ENCODE measurements at places on chromosomes 1 and 21.

DNA sequence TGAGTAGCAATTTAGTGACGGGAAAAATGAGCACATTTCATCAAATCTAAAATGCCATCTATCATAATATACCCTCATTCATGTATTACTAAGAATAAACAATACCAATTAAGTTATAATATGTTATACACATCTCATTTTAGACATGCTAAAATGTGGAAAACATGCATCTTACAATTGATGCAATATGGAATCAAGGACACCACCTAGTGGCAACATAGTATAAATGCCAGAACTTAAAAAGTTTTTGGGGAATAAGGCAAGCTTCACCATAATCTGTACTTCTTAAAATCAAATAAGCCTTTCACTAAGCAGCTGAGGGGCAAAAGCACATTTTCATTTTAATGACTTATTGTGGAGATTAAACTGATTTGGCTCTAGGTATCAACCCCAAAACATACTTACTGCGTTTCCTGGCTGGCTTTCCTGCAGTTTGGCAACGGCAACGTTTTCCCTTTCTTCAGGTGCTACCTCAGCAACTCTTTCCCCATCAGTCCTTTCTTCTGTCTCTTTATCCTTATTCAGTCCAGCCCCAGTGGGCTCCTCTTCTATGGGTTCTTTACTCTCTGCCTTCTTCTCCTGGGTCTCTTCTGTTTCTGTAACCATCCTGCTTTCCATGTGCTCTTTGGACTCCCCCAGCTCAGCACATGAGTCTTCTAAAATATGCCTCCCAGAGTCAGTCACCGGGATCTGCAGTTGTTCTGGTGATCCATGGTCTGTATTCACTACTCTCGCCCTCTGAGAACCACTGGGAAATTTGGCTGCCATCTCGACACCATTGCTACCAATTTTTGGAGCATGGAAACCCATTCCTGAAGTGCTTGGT lies 11.4 kb downstream of the SDE2 start:
- peak; percentile 32 for DNase-seq

- peak; percentile 80 for DNase-seq
These were observed 34.5 kb downstream of the OR10R2 start for GRCh38 chr1:158506369-158506987.

GRCh38 chr1:198910816-198911215 lies 272.0 kb downstream of the PTPRC start:
- DNase-seq = no peak

DNA sequence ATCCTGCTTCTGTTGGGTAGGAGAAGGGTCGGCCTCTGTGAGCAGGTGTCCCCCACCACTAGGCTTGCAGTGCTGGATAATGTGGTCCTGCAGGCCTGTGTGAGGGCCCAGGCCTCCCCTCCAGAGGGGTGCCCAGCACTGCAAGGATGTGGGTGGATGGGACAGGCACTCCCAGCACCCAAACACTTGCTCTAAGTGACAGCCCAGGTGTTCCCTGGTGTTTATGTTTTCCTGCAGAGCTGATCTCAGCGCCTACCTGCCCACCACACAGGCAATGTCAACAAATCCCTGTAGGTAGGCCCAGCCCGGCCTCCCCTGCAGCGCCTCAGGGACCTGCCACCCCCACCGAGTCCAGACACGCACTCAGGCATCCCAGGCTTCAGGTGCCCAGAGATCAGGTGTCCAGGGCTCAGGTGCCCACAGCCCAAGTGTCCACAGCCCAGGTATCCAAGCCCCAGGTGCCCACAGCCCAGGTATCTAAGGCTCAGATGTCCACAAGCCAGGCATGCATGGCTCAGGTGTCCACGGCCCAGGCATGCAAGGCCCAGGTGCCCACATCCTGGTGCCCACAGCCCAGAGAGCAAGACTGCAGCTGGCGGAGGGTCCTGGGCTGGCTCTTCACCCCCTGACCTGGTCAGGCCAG lies 59.2 kb downstream of the WNT9A start:
- DNase-seq = no peak

DNA sequence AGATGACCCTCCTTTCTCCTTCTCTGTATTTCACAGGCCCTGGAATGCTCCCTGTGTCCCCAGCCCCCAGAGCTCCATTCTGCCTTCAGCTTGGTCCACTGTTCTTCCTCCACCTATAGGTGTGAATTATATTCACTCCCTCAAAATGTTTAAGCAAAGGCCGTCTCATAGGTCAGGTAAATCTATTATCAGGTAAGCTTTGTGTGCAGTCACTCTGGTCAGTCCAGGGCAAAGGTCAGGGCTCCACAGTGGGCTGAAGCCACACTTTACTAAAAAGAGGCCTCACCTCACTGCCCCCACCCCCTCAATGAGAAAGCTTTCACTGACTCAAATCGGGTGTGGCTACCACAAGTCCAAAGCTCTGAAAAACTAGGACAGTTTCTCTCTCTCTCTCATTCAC lies 65.9 kb downstream of the DNTTIP2 start:
- peak; percentile 34 for DNase-seq

DNA sequence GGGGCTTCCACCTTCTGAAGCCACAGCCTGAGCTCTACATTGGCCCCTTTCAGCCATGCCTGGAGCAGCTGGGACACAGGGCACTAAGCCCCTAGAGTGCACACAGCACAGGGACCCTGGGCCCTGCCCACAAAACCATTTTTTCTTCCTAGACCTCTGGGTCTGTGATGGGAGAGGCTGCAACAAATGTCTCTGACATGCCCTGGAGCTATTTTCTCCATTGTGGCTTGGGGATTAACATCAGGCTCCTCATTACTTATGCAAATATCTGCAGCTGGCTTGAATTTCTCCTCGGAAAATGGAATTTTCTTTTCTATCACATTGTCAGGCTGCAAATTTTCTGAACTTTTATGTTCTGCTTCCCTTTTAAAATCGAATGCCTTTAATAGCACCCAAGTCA lies 795.7 kb downstream of the LTN1 start:
- DNase-seq = no peak

GRCh38 chr21:14699433-14700407 lies 153.6 kb upstream of the SAMSN1 start:
- DNase-seq = no peak

DNA sequence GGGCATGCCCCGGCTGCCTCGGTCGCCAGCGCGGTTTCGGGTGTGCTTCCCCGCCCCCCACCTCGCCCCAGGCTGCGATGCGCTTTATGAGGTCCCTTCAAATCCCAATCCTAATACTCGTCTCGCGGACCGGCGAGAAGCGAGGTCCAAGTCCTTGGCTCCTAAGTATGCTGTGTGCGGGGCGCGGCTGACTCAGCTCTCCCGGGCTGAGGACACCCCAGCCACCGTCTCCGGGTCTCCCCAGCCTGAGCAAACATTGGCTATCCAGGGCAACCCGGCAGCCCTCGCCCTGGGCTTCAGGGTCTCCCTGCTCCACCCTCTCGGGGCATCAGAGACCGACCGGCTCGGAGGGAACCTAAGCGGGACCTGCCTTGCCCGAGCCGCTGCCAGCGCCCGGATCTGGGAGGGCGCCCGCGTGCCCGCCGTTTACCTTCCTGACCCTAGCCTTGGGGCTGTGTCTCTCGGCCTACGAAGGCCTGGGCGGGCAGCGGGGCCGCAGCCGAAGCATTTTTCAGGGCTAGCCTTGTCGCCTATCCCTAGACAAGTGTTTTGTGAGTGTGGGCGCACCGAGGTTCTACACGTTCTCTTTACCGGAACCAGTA lies 1.2 kb downstream of the ITPKB start:
- peak; percentile 72 for DNase-seq

GRCh38 chr1:44786138-44786840 lies 1.7 kb downstream of the BEST4 start:
- DNase-seq = peak; percentile 84

DNA sequence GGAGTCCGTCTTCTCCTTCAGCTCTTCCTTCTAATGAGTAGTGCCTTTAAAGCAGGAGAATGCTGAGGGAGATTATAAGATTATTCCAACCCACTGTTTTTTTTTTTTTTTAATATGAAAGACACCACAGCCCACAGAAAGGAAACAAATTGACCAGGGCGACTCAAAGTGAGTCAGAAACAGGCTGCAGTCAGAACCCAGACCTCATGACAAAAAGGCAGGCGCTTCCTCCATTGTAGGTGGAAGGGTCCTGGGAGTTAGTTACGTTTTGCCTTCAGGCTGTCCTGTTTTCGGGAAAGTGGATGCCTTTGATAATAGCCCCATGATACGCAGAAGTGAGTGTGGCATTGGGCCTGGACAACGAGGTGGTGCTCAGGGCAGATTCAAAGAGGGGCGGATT lies 21.0 kb downstream of the PLXNA2 start:
- no peak for DNase-seq

DNA sequence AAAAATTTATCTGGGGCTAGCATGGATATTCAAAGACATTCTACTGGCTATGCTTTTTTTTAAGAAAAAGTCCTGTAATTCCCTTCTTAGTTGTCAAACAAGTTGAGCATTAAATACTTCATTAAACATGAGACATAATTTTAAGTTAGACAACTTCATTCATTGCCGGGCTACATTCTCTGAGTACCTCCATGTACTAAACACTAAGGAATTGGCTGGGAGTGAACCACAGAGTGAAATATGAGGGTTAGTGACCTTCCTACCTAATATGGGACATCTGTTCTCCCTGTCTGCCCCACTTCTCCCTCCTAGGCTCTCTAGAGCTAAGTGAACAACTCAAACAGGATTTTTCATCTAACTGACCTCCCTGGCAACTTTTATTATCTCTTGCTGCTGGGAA lies 370.4 kb downstream of the VAV3 start:
- DNase-seq = no peak

- peak; percentile 76 for DNase-seq
These were observed 4.8 kb upstream of the COL6A1 start for GRCh38 chr21:45976701-45977311.

DNA sequence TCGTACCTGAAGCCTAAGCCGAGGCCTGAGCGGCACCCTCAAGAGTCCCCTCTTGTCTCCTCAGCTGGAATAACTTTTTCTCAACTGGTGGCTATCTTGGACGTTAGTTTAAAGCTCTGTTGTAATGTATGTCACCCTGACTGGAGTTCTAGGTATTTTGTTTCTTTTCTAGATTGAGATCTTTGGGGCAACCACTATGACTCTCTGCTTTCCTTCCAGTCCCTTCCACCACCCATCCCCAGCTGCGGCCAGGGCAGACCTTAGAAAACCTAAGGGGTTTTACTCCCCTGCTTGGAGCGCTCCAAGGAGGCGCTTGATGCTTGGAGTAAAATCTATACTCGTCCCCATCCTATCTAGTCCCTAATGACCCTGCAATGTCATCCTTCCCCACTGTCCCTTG lies 74.6 kb upstream of the MRPS6 start:
- no peak for DNase-seq

DNA sequence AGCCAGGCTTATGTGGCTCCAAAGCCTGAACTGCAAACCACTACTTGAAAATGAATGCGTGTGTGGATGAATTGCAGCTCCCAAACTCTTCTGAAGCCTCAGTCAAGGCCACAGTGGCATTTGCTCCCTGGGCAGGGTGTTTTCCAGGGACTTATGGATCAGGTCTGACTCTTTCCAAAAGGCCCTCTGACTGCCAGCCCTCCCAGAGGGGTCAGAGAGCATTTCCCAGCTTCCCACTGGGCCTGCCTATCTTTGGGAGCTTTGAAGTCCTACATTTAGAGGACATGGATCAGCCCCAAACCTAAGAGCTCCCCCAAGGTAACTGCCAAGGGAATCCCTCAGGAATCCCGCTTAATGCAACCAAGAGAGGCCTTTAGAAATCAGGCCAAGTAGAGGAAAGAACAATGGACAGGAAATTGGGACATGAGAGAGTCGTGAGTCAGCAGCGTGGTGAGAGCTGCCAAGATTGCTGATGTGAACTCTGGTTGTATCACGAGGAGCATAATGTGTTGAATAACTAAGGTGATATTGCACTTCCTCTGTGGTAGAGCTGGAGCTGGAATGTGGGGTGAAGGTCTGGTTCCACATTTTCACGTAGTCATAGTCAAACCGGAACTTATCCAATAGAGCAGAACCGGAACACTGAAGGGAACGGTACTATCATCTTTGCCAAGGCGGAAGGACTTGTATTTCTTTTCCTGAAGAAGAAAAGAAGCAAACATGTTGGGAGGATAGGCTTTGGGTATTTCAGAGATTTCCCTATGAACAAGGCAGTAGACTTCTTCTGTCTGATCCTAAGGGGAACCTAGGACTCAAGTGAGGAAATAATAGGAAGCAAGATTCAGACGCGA lies 99.4 kb upstream of the JUN start:
- DNase-seq = peak; percentile 66

- no peak for DNase-seq
These were observed 1.1 kb upstream of the KNCN start for GRCh38 chr1:46552357-46553237.

GRCh38 chr1:28050776-28051175 lies 37.6 kb downstream of the EYA3 start:
- no peak for DNase-seq

- DNase-seq = no peak
These were observed 8.2 kb upstream of the C1orf141 start for GRCh38 chr1:67142931-67143330.

DNA sequence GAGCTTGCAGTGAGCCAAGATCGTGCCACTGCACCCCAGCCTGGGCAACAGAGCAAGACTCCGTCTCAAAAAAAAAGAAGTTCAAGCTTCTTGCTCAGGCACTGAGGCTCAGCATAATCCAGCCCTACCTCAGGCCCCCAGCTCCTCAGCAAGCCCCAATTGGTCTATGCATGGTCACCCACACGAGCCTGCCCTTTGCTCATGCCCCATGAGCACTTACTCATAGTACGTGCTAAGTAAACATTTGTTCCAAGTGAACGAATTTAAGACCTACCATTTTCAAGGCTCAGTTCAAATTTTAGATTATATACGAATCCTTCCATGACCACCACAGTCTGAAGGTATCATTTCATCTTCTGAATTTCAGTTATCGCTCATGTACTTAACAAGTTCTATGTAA lies 4.3 kb downstream of the PDZK1 start:
- DNase-seq = no peak

GRCh38 chr1:206703661-206704060 lies 19.0 kb downstream of the MAPKAPK2 start:
- no peak for DNase-seq

DNA sequence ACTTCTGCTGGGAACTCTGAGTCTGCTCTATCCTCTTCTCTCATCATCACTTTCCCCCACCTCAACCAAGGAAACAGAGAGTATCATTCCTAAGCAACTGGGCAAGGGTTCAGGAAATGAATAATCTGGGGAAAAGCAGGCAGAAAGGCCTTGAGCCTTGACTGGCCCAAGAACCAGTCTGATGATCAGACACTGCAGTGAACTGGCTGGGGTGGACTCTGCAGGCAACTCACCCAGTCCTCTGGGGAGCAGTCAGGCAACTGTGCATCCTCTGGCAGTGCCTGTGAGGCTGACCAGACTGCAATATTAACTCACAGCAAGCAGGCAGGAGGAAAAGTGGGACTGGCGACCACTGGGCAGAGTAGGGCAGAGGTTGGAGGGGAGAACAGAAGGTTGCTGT lies 991 bp downstream of the ANKRD35 start:
- no peak for DNase-seq

DNA sequence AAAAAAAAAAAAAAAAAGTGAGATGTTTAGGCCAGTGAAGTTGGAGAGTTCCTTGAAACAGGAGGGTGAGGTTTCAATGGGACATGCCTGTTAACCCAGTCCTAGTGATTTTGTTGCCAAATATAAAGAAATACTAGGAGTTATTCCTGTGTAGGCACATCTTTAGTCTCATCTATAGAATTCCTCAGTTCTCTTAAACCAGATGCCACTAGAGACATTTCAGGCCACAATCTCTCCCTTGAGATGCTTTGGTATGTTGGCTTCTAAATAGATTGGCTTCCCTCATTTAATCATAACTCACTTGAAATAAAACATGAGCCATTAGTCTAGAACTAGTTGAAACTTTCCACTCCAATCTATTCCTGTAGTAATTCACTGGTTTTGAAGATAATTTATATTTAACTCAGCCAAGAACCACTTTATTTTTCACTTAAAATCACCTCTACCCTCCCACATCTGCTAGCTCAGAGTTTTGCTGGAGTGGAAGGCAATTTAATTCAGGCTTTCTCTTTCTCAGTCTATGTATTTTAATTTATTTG lies 29.8 kb downstream of the GPR137B start:
- no peak for DNase-seq
